ENCODE measurements at places on chromosomes 5 and 9.

- no peak for DNase-seq
These were observed 7.3 kb upstream of the RASEF start for GRCh38 chr9:83070261-83070660.

DNA sequence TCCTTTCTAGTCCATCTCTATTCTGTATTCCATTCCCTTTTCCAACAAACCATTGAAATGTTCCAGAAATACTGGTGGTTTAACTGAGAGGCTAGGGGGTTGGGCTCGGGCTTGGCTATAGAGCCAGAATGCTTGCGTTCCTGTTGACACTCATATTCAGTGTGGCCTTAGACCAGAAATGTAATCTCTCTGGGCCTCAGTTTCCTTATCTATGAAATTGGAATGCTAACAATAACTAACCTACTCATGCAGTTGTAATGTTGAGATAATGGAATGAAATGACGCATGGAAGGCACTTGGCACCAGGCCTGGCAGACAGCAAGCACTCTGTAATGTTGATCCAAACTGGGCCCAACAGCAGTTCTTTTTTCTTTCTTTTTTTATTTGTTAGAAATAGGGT lies 26.8 kb downstream of the JADE2 start:
- DNase-seq: no peak

DNA sequence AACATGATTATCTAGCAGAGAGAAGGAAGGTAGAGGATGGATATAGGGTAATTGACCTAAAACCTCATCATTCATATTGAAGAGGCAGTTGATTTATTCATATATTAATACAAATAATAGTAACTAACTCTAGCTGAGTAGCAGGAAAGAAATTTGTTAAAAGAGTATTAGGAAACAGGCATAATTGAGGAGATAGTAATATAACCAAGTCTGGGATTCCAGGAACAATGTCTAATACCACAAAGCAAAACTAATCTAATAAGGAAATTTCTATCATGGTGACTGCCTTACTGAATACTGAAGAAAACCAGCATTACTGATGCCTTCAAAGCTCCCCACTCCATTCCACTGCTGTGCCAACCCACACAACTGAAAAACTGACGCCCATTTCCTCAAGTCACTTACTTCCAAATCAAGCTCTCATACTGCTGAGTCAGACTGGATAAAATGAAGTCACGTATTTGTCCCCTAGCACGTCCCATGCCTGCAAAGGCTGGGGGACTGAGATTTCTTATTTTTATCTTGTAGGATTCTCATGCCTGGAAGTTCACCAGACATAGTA lies 153.9 kb downstream of the SMC2 start:
- DNase-seq: no peak

GRCh38 chr5:33690374-33691135 lies 201.2 kb downstream of the ADAMTS12 start:
- no peak for DNase-seq

- peak; percentile 65 for DNase-seq
These were observed 22.3 kb upstream of the HMCN2 start for GRCh38 chr9:130243015-130243881.

DNA sequence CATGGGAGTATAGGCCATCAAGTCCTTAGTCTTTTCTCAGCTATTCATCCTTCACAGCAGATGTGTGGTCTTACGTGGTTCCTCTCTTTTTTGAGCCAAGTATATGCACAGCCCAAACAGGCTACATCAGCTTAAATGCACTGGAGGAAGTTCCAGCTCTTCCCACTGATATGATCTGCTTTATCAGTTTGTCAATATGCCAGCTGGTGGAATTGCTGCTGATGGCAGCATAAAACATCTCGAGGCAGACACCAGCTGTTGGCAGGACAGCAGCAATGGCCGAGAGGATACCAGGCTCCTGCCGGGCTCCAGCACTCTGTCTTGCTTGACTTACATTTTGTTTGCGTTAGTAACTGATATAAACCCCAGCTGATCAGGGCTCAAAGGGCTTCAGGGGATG lies 143.4 kb downstream of the TENT4A start:
- no peak for DNase-seq

DNA sequence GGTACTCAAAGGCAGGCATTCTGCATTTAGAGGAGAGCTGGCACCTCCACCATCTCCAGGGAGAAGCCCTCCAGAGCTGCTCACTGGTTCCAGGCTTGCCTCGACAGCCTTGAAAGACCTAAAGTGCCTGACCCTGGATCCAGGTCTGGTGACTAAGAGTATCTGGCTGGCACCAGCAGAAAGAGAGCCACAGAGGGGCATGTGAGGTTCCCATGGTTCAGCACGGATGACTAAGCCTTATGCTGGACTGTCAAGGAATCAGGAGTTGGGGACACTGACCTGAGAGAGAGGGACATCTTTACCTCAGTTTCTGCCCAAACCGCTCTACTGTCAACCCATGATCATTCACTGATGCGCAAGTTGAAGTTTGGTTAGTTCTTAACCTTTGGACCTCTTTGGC lies 3.0 kb downstream of the ACTL7A start:
- no peak for DNase-seq

- DNase-seq: no peak
These were observed 24.2 kb downstream of the SLC1A1 start for GRCh38 chr9:4514252-4515128.

- no peak for DNase-seq
These were observed 74.2 kb downstream of the ADGRV1 start for GRCh38 chr5:90632791-90633190.

DNA sequence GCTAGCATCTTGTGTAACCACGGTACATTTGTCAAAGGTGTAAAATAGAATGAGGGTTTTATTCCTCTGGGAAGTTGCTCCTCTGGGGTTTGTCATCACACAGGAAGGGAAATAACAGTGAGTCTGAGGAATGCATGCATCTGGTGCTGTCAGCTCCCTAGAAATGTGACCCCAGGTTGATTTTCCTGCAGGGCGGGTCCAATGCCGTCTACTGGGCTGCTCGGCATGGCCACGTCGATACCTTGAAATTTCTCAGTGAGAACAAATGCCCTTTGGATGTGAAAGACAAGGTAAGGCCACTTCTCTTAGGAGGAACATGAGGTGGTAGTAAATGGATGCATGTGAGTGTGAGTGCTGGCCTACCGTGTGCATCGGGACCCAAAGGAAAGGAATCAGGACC lies 78.8 kb upstream of the CTSL start:
- no peak for DNase-seq

- no peak for DNase-seq
These were observed 669.2 kb upstream of the ACO1 start for GRCh38 chr9:31715250-31715649.

DNA sequence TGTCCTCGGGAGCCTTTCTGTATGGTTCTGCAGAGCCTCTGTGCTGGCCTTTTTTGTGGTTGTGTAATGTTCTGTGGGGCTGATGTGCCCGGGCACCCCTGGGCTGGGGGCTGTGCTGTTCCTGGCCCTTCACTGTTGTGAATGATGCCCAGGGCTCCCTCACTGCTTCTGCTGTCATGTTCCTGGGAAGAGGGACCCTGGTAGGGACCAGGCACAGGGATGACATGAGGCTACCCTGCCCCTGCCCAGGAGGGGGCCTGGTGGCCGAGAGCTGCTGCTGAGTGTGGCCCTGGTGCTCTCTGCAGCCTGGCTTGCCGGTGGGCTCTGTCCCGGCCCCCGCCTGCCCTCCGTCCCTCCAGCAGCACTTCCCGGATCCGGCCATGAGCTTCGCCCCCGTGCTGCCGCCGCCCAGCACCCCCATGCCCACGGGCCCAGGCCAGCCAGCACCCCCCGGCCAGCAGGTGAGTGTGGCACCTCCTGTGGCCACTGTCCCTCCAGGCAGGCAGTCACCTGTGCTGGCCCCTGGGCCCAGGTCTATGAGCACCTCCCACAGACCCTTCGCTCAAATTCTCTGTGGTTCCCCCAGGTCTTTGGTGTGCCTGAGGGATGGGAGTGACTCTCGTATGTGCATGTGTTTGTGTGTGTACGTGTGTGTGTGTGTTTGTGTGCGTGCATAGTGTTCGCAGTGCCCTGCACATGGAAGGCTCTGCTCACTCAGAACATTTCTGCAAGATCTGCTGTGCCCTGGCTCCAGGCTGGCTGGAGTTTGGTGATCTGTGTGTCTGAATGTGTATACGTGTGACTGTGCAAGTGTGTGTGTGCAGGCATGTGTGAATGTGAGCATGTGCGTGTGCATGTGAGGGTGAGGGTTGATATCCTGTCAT lies 72.3 kb downstream of the WNK2 start:
- DNase-seq: no peak

DNA sequence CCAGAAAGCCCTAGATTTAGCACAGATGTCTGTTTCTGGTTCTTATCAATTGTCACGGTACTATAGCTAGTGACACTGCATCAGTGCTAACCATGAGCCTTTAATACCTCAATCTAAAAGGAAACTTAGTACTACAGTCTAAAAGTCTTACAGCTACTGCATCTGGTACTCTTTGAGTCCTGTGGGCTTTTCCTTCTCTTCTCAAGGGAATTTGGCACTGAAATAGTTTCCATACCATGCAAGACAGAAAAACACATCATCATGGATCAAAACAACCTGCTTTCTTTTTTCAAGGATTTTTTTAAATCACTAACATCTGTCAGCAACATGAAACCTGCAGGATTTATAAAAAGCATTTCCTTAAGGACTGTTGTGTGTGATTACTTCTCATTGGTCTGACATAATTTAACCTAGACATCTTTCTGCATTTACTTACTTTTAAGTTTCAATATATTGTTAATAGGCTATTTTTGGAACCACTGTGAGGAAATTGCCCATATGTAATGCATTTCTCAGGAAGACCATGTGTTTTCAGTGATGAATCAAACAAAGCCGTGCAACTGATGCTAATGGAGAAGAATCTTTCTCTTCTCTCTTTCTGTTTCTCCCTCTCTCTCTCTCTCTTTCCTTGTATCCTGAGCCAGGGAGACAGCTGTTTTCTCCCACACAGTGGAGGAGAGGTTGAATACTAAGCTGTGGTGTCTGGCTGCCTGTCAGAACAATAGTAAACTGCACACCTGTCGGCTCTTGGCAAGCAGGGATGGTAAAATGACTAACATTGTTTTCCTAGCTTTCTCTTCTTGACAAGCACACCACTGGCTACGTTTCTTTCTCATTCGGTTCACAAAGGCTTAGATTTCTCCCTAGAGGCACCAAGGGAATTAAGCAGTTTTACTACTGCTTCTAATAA lies 273.4 kb downstream of the CSNK1G3 start:
- DNase-seq: no peak

DNA sequence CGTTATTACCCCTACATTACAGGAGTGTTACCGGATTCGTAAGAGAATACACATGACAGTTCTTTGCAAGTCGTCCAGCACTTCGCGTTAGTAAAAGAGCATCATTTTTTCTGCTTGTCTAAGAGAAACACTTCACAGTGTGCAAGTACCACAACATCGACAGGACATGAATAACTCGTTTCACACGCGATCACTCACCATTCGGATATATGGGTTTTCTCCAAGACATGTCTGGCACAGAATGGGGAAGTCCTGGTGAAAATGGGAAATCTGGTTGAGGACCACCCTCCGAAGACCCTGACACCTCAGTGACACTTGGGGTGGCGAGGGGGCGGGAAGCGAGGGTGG lies 642 bp downstream of the RBM22 start:
- no peak for DNase-seq

- DNase-seq: no peak
These were observed 17.7 kb downstream of the ZDHHC11B start for GRCh38 chr5:766666-767431.

Measured in activated CD4-positive, alpha-beta T cell treated with anti-CD3 and anti-CD28 coated beads for 1 hour (primary cell).